HCT116 (cell line): ENCODE measurements at places on chromosomes 6 and 20.

- no peaks in the 10 kb centered on the region for H3K27me3 ChIP-seq
- peak; percentile 37 for DNase-seq
- H3K36me3 ChIP-seq: no peaks in the 10 kb centered on the region
- no peaks in the 10 kb centered on the region for H3K4me1 ChIP-seq
Observed at GRCh38 chr20:40251284-40251932, 437.6 kb downstream of the MAFB start.

DNA sequence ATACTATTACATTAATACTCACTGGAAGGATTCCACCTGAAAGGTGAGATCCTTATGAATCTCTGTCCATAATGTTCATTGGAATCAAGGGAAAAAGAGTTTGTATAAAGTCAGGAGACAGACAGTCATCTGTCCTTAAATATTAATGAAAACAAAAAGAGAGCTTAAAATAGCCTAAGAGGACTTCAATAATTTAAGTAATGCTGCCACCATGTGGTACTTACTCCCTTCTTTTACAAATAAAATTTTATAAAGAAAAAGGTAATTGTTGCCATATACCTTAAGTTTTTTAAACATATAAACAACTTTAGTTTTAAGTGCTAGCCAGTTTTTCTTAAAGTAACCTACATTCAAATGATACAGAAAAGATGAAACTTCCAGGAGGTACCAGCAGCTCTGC lies 5.1 kb downstream of the BLOC1S5 start:
- H3K4me1 ChIP-seq: no peaks in the 10 kb centered on the region
- no peak overlapping the region for H3K4me3 ChIP-seq
- no peak for DNase-seq
- peaks cover 3% of the 10 kb centered on the region; the same call in 1 of the 2 replicates for H3K36me3 ChIP-seq
- no peak overlapping the region for H3K27ac ChIP-seq

DNA sequence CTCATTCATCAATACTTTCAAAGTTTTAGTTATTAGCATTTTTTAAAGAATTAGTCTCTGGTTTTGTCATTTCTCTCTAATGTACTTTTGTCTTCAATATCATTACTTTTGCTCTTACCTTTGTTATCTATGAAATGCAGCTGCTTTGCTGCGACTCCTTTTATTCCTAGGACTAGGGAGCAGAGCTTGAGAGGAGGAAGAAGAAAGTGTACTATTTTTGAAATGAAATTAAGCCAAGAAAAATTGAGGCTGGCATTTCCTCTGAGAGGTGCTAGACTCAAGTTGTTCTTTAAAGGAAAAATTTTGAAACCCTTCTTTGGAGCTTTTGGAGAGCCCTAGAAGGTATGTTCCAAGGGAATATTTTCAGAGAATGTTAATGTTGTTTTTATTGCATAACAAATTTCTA lies 48.3 kb upstream of the MRAP2 start:
- H3K27ac ChIP-seq: no peak overlapping the region
- H3K36me3 ChIP-seq: no peaks in the 10 kb centered on the region
- no peak for DNase-seq
- H3K27me3 ChIP-seq: no peaks in the 10 kb centered on the region
- no peaks in the 10 kb centered on the region for H3K4me1 ChIP-seq
- H3K4me3 ChIP-seq: no peak overlapping the region

DNA sequence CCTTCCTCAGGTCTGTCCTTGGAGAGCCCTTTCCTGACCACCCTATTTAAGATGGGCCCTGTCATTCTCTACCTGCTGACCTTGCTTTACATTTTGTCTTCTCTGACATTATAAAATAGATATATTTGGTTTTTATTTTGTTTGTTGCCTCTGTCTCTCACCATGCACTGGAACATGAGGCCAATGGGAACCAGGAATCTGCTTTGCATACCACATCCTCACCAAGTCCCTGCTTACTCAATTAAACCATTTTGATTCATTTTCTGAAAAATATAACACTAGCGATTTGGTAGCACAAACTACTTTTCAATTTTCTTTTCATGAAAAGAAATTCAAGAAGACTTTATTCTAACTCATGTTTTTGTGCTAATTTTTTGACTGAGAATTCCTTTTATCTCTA lies 32.8 kb upstream of the POPDC3 start:
- H3K27me3 ChIP-seq: no peaks in the 10 kb centered on the region
- H3K27ac ChIP-seq: no peak overlapping the region
- H3K4me1 ChIP-seq: no peaks in the 10 kb centered on the region; the same call in 1 of the 2 replicates
- DNase-seq: no peak
- no peak overlapping the region for H3K4me3 ChIP-seq

GRCh38 chr6:31572041-31572911 lies at the start of gene LTA:
Gene LTA (plus strand): TSS chr6:31572289. CDS start chr6:31572743, 454 bp downstream.
- H3K27me3 ChIP-seq: no peaks in the 10 kb centered on the region
- no peak for DNase-seq
- H3K36me3 ChIP-seq: no peaks in the 10 kb centered on the region

GRCh38 chr6:16570946-16571345 lies 190.3 kb downstream of the ATXN1 start:
- no peak overlapping the region for H3K27ac ChIP-seq
- DNase-seq: no peak
- H3K4me3 ChIP-seq: no peak overlapping the region
- H3K36me3 ChIP-seq: no peaks in the 10 kb centered on the region

DNA sequence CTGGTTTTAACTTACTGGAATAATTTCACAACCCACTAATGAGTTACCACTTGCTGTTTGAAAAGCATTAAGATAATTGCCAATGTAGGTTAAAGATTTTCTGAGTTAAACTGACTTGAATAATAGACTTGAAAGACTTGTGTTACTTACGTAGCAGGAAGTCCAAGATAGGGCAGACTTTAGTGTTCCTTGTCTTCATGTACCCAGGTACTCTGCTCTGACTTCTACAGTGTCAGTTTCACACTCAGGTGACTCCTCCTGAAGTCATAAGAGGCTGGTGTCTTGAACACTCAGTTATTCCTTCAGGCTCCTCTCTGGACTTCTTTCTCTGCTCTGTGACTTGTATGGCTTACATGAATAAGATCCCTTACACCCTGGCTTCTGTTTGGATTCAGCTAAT lies 76.3 kb upstream of the SGK1 start:
- no peaks in the 10 kb centered on the region for H3K36me3 ChIP-seq
- H3K27ac ChIP-seq: no peak overlapping the region
- no peak overlapping the region for H3K4me3 ChIP-seq
- H3K4me1 ChIP-seq: no peaks in the 10 kb centered on the region; the same call in 1 of the 2 replicates
- no peaks in the 10 kb centered on the region for H3K27me3 ChIP-seq

DNA sequence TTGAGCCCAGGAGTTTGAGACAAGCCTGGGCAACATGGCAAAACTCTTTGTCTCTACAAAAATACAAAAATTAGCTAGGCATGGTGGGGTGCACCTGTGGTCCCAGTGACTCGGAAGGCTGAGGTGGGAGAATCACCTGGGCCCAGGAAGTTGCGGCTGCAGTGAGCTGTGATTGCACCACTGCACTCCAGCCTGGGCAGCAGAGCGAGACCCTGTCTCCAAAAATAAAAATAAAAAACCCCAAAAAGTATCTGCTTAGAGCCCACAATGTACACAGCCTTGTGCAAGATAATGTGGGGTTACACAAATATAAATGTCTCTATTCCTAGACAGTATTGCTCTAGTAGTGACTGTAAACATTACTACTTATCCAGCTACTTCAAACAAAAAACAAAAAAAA lies 5.9 kb downstream of the ESF1 start:
- no peak for DNase-seq
- H3K4me3 ChIP-seq: no peak overlapping the region
- no peaks in the 10 kb centered on the region for H3K27me3 ChIP-seq
- H3K27ac ChIP-seq: no peak overlapping the region

DNA sequence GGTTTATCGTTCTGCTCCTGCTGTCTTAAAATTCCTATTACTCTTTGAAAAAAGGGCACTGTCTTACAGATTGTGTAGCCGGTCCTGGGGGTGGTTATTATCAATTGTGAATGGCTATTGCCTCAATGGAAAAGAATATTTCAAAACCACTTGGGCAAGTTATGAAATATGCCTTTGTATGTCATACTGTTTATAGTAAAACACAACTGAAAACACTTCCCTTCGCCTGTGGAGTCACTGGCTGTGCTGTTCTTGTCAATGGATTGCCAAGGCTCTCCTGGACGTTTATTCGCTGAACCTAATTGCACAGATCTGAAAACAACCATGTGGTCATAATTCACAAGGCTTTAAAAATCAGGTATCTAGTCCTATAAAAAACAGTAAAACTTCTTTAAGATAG lies 47.8 kb upstream of the TAGAP start:
- DNase-seq: no peak
- no peaks in the 10 kb centered on the region for H3K27me3 ChIP-seq
- H3K4me3 ChIP-seq: no peak overlapping the region

DNA sequence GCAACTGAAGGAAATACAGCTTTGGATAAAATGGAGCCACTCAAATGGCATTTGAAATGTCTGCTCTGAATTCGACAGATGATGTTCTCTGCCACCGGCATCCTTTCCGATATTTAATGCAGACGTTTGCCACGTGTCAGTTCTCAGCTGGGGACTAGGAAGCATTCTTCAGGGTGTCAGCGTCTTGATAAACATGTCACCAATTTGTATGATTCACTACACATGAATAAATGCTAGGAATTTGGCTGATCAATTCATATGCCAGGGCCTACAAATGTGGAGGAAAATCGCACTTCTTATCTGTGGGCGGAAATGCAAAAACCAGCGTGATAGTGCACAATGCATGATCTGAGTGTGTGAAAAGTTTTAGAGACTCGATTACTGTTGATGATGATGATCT lies 169.5 kb downstream of the SLC24A3 start:
- H3K4me1 ChIP-seq: no peaks in the 10 kb centered on the region
- no peak overlapping the region for H3K27ac ChIP-seq
- no peaks in the 10 kb centered on the region for H3K36me3 ChIP-seq
- DNase-seq: no peak

GRCh38 chr6:165930668-165931214 lies 236.9 kb downstream of the TBXT start:
- no peaks in the 10 kb centered on the region for H3K4me1 ChIP-seq
- no peak for DNase-seq
- no peak overlapping the region for H3K27ac ChIP-seq
- H3K36me3 ChIP-seq: no peaks in the 10 kb centered on the region

DNA sequence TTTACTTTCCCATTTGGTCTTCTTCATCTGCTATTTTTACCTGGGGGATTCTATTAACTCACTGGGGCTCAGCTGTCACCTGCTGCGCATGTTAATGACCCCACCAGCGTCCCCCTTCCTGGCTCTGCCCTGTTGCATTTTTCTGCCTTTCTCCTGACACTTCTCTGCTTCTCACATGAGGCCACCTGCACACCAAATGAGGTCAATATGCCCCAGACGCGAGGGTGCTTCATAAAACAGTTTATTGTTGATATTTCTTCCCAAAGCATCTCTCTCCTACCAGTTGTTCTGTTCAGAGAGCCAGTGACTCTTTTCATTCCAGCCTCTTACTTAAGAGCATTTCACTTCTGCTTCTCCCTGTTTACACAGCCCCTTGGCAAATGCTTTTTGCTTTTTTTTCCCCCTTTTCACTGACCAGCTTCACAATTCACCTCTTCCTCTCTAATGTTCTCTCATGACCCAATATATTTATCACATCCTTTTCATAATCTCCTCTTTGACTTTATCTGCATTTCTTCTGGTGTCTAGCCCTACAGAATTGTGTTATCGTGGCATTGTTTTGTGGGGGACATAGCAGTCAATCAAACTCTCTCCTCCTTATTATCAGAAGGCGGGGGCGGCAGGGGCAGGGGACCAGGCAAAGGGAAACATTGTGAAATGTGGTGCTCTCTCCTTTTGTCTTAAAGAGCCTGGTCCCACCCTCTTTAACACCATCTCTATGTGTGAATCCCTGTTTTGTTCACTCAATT lies 545.8 kb upstream of the CITED2 start:
- no peaks in the 10 kb centered on the region for H3K27me3 ChIP-seq
- H3K27ac ChIP-seq: no peak overlapping the region
- DNase-seq: no peak
- H3K4me3 ChIP-seq: no peak overlapping the region
- no peaks in the 10 kb centered on the region for H3K36me3 ChIP-seq

GRCh38 chr6:42783177-42783875 lies 1.5 kb downstream of the BICRAL start:
- H3K4me3 ChIP-seq: peak overlapping the region; percentile 63
- H3K27me3 ChIP-seq: no peaks in the 10 kb centered on the region
- H3K36me3 ChIP-seq: no peaks in the 10 kb centered on the region
- no peak for DNase-seq
- H3K27ac ChIP-seq: peak overlapping the region; percentile 100
- peaks cover 20% of the 10 kb centered on the region for H3K4me1 ChIP-seq

- DNase-seq: no peak
- no peak overlapping the region for H3K27ac ChIP-seq
- H3K27me3 ChIP-seq: no peaks in the 10 kb centered on the region
- H3K36me3 ChIP-seq: peaks cover 3% of the 10 kb centered on the region; the same call in 1 of the 2 replicates
- H3K4me1 ChIP-seq: peaks cover 33% of the 10 kb centered on the region
Observed at GRCh38 chr6:129713806-129714333, 3.9 kb upstream of the ARHGAP18 start.

DNA sequence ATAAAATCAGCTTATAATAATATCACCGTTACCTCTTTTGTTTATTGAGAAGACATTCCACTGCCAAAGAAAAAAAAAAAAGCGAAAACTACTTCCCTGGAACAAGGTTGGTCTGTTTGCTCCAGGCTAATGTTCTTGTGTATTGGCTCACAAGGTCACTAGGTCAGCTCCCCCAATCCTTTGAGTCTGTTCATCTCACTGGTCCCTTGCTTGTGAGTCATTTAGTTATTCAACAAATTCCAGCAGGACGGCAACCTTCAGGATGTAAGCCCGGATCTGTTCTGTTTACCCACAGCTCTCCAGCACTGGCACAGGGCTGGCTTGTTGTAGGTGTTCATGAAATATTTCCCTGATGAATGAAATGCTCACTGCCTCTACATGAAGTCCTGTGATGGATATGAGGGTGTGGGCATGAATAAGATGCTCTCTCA lies 3.3 kb downstream of the ARHGAP40 start:
- H3K4me3 ChIP-seq: no peak overlapping the region
- H3K27ac ChIP-seq: no peak overlapping the region
- H3K4me1 ChIP-seq: peaks cover 24% of the 10 kb centered on the region
- no peaks in the 10 kb centered on the region for H3K27me3 ChIP-seq
- no peaks in the 10 kb centered on the region for H3K36me3 ChIP-seq

DNA sequence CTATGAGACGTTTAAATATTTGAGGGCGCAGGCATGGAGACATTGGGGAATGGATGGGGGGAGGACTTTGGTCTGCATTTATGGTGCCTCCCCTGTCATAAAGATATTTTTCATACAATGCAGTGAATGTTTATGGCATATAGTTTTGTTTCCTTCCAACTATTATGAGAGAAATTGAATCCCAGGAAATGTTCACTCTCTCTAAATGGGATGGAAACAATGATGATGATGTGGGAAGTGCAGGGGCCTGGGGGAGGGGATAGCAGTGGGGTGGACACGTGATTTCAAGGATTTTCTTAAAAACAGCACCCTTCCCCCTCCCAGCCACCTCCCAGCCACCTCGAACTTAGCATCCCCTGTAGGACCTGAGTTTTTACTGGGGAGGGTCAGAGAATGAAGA lies 69.9 kb downstream of the TOX2 start:
- no peaks in the 10 kb centered on the region for H3K27me3 ChIP-seq
- H3K4me1 ChIP-seq: no peaks in the 10 kb centered on the region; the same call in 1 of the 2 replicates
- DNase-seq: no peak
- no peaks in the 10 kb centered on the region for H3K36me3 ChIP-seq

GRCh38 chr20:38321959-38322598 lies 18.1 kb downstream of the BPI start:
- H3K27me3 ChIP-seq: peaks cover 6% of the 10 kb centered on the region
- H3K36me3 ChIP-seq: no peaks in the 10 kb centered on the region
- DNase-seq: peak; percentile 26
- H3K27ac ChIP-seq: no peak overlapping the region

GRCh38 chr6:47396401-47397069 lies 81.1 kb upstream of the CD2AP start:
- H3K27me3 ChIP-seq: no peaks in the 10 kb centered on the region
- no peak overlapping the region for H3K27ac ChIP-seq
- no peaks in the 10 kb centered on the region for H3K36me3 ChIP-seq
- no peak for DNase-seq
- no peak overlapping the region for H3K4me3 ChIP-seq
